ENCODE measurements at places on chromosomes 7 and 10.

DNA sequence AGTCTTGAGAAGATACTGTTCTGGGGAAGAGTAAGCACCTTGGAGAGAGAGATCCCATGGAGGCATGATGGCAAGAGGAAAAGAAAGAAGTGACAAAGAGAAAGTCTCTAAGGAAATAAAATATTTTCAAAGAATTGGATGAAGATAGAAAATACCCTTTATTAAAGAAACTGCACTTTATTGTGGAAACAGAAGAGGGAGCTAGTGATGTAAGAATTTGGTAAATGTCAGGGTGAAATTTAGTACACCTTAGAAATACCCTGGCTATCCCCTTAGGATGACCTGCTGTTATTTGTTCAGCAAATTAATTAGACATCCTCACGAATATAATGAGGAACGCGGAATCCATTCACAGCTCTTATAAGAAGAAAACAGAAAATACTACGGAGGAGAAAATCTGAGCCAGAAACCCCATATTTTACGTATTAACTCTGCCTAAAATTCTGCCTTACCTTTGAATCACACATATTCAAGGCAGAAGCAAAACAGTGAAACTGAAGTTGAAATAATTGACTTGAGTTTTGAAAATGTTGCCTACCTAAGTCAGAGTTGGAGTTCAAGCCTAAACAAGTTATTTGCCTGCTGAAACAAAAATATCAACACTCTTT is 90.7 kb downstream of the TFPI2 start:
- DNase-seq = no peak

DNA sequence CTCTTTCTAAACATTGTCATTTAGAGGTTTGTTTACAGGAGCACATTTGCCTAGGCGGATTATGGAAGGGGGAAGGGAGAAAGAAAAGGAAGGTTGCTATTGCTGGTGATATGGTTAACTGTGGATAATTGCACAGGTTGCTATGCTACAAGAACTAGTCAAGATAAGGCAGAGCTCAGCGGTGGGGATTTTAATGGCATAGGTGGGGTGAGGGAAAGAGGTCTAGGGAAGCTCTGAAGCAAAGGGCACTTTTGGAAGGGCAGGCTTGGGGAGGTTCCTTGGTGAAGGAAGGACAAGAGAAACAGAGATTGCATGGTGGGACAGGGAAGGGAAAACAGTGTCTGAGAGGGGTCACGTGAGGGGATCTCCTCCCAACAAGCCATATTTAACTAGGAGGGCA is 19.5 kb downstream of the HYAL4 start:
- DNase-seq = no peak

DNA sequence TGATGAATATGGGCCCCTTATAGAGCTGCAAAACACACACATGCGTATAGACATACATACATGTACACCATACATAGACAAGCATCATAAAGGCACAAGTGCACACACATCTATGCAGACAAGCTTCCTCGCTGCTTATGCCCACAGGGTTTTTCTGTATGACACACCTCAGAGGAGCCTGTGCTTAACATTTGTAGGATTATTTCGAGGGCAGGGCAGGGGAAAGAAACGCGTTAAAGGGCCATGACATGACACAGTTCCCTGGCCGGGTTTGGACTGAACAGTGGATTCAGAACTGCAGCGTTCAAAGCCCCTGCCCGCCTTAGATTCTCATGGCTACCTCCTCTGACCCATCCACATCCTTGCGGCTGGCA is 44.8 kb downstream of the CHST3 start:
- no peak for DNase-seq

- no peak for DNase-seq
These were observed 283.6 kb downstream of the ADRA2A start for GRCh38 chr10:111360260-111360925.

- DNase-seq = no peak
These were observed 4.9 kb downstream of the PCOLCE start for GRCh38 chr7:100607111-100607510.

DNA sequence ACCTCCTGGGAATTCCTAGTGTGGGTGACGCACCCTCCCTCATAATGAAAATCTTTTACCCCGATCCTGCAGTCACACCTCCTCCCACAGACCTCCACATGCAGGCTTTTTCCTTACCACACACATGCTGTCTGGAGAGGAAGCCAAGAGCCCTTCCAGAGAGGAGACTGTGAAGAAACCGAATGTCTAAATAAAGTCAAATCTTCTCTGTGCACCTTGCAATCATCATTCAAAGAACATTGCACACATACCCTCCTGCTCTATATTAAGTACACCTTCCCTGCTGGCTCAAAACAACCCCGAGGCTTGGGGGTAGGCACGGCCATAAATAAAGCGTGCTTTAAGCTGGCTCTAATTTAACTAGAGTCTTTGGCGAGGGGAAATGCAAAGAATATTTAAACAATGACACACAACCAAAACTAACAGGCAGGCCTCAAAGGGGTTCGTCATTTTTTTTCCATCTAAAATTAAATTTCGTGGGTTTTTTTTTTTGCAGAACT is 34.9 kb downstream of the CALML3 start:
- no peak for DNase-seq

GRCh38 chr10:107092321-107092720 is 72.2 kb downstream of the SORCS1 start:
- DNase-seq = no peak

DNA sequence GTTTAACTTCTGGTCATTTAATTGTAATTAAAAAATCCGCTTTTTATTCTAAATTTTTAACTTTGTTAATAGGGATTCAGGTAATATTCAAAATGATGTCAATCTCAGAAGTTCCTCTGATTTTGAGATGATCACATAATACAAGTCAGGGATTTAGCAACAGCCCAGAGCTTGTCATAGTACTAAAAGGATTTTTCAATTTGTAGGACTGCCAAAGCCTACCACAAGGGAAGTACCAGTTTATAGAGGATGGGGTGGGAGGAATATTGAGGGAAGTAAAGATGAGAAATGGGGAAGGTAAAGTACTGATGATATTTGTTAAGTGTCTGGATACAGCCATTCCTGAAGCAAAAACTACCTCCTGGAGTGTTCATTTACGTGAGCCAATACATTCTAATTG is 278.2 kb upstream of the TEX47 start:
- DNase-seq = no peak

- no peak for DNase-seq
These were observed 55.1 kb downstream of the FZD1 start for GRCh38 chr7:91319351-91319750.

- DNase-seq = no peak
These were observed 4.1 kb downstream of the LBX1 start for GRCh38 chr10:101224910-101225823.

DNA sequence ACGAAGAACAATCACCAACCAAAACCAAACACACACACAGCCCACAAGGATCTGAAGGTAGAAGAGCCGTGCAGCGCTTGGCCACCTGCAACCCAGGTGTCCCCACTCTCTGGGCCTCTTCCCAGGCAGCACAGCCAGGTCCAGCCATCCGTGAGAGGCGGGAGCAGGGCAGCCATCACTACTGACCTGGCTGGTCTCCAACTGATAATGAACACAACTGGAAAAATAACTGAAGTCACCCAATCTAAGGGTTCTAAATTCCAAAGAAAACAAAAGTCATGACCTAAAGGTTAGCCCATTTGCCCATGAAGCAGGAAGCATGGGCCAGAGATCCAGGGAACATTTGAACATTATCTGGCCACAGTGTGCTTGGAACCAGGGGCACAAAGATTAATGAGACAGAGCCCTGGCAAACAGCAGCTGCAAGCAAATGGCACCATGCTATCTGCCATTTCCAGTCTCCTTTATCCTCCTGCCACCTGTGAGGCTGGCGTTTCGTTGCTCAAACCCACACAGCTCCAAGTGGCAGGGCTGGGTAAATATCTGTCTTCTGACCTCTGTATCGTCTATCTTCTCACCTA is 207.9 kb downstream of the TNS3 start:
- DNase-seq = no peak

DNA sequence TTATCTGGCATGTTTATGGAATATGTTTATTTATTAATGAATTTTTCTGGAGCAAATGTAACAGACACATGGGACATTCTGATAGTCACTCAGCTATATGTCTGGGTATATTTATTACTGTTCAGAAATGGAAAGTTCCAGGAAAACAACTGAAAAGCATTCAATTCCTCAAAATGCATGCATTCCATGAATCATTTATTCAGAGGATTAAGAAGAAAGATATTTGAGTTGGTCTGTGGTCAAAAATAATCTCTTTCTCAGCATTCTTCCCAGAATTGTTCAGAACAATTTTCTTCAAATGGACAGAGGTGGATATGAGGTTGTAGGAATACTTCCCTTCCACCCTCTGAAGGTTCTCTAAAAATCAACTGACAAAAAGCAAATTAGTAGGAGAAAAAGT is 97.6 kb upstream of the ITGB1 start:
- no peak for DNase-seq

DNA sequence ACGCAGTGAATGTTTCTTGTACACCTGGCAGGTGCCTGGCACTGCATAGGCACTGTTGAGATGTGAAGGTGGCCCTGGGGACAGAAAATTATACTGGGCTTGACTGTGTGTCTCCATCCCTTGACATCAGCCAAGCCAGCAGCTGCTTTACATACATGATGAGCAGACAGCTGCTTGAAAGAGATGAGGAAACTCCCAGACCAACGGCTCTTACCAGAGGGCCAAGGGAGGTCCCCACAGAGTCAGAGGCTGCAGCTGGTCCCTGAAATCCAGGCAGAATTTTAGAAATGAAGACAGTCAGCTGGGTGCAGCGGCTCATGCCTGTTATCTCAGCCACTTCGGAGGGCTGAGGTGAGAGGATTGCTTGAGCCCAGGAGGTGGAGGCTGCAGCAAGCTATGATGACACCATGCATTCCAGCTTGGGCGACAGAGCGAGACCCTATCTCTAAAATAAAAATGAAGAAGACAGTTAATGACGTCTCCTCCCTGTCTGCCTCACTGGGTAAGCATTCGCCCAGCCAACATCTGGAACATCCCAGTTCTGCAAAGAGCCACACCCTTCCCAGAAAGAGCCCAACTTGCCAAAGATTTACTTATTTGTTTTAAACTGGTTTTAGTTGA is 17.6 kb downstream of the LIMK1 start:
- DNase-seq = no peak

DNA sequence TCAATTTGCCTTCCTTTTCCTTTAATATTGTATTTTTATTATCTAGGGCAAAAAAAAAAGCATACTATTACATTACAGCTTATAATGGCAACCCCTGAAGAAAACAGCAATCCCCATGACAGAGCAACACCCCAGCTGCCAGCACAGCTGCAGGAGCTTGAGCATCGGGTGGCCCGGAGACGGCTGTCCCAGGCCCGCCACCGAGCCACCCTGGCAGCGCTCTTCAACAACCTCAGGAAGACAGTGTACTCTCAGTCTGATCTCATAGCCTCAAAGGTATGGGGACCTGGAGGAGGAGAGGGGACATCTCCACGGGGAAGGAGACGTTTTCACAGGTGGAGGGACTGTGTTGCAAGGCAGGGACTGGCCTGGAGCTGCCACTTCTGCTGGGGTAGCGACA is 6.8 kb downstream of the STRA8 start:
- no peak for DNase-seq

- DNase-seq = no peak
These were observed 138.7 kb upstream of the PRR15 start for GRCh38 chr7:29424984-29425309.

GRCh38 chr10:120007261-120007660 is 114.7 kb downstream of the SEC23IP start:
- no peak for DNase-seq

GRCh38 chr7:40506158-40506557 is 371.4 kb downstream of the SUGCT start:
- DNase-seq = no peak

DNA sequence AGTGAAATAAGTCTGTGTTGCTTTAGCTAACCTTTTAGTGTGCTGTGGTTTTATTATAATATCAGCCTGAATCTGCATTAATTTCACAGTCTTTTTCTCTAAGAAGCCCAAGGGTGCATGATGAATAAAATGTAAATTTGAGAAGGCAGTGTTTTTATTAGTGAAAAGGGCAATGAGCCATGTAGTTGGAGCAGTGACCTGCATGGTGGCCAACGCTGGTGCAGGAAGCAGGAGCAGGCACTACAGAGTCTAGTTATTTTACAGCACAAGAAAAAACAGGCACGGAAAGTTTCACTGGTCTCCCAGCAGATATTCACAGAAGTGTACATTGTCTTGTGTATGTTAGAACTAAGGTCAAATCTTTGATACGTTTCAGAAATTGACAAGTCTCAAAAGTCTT is 247.8 kb downstream of the CELF2 start:
- no peak for DNase-seq
